SHP77 treated with DMSO at 0.1 percent for 48 hours (cell line): ENCODE measurements at places on chromosomes 12 and 14.

- no peak for DNase-seq
Observed at GRCh38 chr12:71787580-71787979, 32.9 kb downstream of the RAB21 start.

GRCh38 chr14:100532154-100532861 lies 54.9 kb downstream of the BEGAIN start:
- no peak for DNase-seq

- DNase-seq = no peak
Observed at GRCh38 chr12:107318806-107319532, 225.6 kb upstream of the CRY1 start.

GRCh38 chr12:12195081-12195480 lies 71.8 kb downstream of the LRP6 start:
- DNase-seq = no peak

DNA sequence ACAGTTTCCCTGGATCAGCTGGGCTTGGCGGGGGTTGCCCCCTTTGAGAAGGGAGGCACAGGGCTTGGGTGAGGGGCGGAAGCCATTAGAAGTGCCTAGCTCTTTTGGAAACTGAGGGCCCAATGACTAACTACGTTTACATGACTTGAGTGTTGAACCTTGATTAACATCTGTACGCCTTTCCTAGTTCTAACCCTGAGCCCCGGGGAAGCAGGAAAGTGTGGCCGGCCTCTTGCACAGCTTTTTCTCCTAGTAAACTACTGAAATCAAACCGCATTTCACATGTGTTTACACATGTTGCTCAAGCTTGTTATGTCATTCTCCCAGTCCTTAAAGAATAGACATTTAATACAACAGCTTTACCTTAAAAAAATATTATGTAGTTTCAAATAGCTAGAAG lies 1356.4 kb upstream of the TMEM132C start:
- DNase-seq = no peak

DNA sequence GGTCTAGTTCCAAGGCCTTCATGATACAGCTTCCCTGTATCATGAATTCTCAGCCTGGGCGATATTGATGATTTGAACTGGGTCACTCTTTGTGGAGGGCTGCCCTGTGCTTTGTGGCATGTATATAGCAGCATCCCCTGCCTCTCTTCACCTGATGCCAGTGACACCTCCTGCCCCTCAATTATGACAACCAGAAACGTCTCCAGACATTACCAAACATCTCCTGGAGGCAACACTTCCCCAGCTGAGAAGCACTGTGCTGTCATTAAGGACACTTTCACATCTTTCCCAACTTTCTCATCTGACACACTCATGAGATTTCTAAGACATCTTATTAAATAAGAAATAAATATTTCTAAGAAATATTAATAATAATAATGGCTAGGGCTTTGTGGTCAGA lies 315.3 kb downstream of the BCL11B start:
- no peak for DNase-seq

DNA sequence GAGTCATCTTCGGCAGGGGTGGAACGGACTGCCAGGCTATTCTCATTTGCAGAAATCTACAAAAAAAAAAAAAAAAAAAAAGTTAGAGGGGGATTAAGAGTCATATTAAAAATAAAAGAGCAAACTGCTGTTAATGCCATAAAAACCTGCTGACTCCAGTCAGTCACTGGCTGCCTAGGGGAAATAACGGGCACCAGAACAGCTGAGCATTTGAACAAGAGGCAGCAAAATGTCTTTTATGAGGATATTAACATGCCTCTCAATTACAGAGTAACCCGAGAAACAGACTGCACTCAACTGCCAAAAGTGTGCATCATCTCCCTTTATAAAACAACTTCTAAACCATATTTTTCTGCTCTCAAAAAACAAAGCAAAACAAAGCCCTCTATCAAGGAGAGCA lies 28.7 kb upstream of the CERS5 start:
- DNase-seq = no peak

GRCh38 chr12:43812926-43813325 lies 6.8 kb upstream of the TWF1 start:
- no peak for DNase-seq

- DNase-seq = no peak
Observed at GRCh38 chr12:83197483-83197914, 510.8 kb downstream of the TMTC2 start.

GRCh38 chr12:52191841-52192791 lies at the start of gene KRT80:
TSS of gene KRT80 (minus strand) at chr12:52192014. CDS start at chr12:52191902, 112 bp downstream.
- peak; percentile 36 for DNase-seq

DNA sequence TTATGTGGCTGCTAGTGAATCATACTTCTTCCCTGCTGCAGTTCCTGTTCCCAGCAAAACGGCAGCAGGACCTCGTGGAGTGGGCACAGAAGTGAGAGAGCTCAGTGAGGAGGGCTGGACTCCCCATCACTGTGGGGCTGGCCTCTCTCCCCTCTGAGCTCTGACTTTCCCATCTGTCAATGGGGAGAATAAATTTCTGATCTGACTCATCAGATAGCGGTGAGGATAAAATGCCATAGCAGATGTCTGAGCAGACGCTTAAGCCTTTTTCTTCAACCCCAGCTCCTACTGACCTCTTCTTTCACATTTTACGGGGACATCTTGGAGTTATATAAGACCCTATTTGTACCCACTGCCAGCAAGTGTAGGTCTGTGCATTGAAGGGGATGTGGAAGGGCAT lies 116.6 kb downstream of the CRACR2A start:
- no peak for DNase-seq

- DNase-seq = no peak
Observed at GRCh38 chr14:98953551-98954348, 318.2 kb downstream of the BCL11B start.

DNA sequence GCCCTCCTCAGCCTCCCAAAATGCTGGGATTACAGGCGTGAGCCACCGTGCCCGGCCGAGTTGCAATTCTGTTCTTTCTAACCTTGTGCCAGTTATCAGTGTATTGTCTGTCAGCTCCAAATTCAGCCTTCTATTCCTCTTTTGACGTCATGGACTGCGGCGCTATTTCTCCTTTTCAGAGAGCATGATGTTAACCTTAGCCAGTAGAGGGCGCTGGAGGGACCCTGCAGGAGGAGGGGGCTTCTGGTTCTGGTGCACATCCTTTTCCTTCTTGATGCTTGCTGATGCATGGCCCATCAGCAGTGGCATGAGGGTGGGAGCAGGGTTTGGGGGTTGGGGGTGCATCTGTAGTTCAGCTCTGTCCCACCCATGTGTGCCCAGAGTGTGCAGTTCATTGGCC lies 179.3 kb upstream of the RMST start:
- no peak for DNase-seq

DNA sequence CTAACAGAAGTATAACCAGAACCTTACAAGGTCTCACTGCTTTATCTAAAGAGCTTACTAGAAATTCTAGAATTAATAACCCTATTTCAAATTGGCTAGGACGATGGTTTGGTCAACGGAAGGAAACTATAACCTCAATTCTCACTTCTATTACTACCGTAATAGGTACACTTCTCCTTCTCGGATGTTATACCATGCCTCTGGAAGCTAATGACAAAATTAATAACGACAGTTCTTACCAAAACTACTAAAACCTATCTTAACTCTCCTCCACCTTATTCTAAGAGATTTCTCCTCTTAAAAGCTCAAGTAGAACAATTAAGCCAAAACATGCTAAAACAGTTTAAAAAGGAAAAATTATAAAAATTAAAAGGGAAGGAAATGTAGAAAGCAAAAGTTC lies 23.7 kb upstream of the UBC start:
- no peak for DNase-seq

DNA sequence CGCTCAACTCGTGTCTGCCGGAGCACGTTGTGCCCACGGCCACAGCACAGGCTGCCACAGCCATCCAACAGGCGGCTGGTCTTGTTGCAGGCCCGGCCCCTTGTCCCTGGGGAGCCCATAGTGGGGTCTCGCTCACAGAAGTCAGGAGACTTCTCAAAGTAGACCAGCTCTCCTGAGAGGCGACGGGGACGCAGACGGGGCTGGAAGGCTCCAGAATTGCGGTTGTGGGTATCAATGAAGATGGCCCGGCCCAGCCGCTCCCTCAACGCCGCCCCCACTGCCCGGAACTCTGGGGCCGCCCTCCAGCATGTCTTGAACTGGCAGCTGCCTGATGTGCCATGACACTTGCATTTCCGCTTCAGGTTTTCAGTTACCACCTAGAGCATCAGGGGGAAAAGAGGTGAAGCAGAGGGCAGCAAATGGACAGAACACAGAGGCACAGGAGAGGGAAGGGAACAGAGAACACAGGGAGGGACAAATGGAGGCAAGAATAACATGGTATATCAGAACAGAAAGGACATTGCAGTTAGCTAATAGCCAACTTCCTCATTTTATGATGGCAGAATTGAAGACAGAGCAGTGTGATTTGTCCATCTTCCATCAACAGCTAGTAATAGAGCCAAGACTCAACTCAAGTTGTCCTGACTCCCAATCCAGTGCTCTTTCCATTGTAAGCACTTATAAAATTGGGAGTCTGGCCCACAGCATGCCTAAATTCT lies 5.2 kb downstream of the WNT10B start:
- no peak for DNase-seq

DNA sequence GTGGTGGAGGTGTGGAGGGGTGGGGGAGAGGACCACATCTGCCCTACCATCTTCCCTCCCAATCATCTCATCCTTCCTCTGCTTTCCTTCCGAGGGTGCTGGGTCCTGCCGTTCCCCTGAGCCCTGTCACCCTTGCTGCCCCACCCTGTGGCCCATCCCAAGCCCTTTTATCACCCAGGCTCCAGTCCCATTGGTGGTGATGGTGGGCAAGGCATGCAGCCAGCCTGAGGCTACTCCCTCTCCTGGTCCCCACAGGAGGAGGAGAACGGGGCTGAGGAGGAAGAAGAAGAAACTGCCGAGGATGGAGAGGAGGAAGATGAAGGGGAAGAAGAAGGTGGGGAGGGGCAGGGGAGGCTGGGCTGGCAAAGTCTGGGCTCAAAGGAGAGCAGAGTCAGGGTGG lies 2.7 kb upstream of the LAG3 start:
- no peak for DNase-seq

GRCh38 chr14:42095155-42095554 lies 488.5 kb downstream of the LRFN5 start:
- no peak for DNase-seq
